Fibroblast of the aortic adventitia (primary cell): ENCODE measurements at places on chromosomes 3 and 15. TPM values are rescaled to one million over a fixed set of nuclear protein-coding genes. Genes with fewer than 3 reads are reported as not detected.

The APOD gene
- 2.9 and 33.3 TPM in 2 replicates for total RNA-seq

The SCAP gene
- 42.0 and 47.7 TPM in 2 replicates for total RNA-seq

The FEZF2 gene
- not detected in 2 replicates for total RNA-seq

The ITGA11 gene
- 81.1 and 105 TPM in 2 replicates for total RNA-seq

The CLDN11 gene
- 375 and 661 TPM in 2 replicates for total RNA-seq

The CCDC80 gene
- 614 and 2,284 TPM in 2 replicates for total RNA-seq

The TGM4 gene
- not detected in 2 replicates for total RNA-seq

The PARP15 gene
- 0.72 and 0.82 TPM in 2 replicates for total RNA-seq

The GOLGA8B gene
- total RNA-seq, result 18.0 and 33.9 TPM in 2 replicates

The OXSM gene
- 7.6 and 19.5 TPM in 2 replicates for total RNA-seq
